ENCODE measurements at places on chromosomes 13 and 19.
A peak's percentile ranks its signal among the peaks of the same experiment; 100 is the strongest.

- DNase-seq: no peak
These were observed 24.5 kb downstream of the UBA2 start for GRCh38 chr19:34452723-34453122.

DNA sequence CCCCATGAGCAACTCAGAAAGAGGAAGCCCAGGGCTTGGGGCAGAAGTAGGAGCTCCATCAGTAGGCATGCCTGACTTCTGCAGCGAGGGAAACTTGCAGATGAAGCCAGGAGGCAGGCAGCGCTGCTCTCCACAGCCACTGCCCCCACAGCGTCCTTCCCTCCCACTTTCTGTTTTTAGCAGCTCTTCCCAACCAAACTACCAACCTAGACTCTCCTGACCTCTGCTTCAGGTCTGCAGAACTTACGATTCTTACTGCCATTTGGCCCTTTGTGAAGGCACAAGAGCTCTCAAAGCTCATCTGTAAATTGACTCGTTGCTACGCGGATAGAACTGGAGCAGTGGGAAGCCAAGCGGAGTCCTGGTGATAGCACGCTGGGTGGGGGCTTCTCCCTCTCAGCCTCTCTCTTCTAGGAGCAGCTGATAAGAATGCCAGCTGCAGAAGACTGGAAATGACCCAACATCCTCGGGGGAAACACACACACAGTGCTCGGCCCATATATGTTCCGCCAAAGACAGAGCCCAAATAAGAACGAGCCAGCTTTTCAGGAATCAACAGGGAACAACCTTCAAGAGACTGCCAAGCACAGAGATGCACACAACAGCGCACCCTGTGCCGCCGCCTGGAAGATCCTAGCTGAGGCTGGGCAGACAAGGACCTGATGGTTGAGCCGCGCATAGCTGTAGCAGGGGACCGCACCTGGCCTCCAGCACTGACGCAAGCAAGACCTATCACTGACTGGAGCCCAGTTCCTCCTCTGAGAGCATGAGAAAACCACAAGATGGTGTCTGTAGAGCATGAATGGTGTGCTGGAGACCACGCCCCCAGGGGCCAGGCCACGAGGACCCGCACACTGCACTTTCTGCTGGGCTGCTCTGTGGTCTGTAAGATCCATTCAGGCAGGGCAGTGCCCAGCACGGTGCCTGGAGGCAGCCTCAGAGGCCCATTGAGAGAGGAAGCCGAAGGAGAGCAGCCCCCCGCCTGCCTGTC lies 15.9 kb upstream of the SLC35E1 start:
- DNase-seq: no peak

DNA sequence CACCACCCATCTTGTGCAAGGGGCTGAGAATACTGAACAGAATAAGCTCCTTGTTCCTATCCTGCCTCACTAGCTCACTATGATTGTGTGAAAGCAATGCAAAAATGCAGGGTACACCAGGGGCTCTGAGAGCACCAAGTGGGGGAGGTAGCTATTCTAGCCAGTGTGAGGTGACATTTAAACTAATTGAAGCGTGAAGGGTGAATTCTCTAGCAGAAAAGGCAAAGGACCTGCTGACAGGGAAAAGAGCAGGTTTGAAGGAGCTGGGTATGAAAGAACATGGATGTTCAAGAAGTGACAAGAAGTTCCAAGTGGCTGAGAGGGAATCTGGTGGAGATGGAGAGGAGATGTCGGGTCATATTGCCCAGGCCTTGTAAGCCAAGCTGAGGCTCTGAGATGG lies 64.2 kb downstream of the SIAH3 start:
- DNase-seq: no peak

GRCh38 chr13:53151336-53152056 lies 122.9 kb downstream of the OLFM4 start:
- DNase-seq: peak; percentile 46

GRCh38 chr13:21557995-21558394 lies 46.0 kb downstream of the MICU2 start:
- DNase-seq: peak; percentile 41

DNA sequence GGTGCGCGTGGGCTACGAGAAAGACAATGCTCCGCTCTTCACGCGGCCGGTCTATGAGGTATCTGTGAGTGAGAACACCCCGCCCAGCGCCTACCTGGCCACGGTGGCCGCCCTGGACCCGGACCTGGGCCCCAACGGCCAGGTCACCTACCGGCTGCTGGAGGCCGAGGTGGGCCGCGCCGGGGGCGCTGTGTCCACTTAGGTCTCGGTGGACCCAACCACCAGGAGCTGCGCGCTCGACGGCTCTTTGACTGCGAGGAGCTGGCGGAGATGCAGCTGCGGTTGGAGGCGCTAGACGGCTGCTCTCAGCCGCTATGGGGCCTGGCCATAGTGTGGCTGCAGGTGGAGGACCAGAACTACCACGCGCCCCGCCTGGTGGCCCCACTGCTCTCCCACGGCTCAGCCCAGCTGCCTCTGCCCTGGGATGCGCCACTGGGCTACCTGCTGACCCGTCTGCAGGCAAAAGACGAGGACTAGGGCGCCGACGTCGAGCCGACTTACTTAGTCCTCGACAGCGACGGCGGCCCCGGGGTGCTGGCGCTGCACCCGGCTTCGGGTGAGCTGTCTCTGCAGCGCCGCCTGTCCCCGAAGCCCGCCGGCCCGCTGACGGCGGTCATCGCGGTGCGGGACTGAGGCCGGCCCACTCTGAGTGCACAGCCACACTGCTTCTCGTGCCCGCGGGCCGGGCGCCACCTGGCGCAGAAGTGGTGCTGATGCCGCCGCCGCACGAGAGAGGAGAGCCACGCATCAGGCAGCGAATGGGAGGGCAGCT lies 173.0 kb downstream of the OLFM4 start:
- no peak for DNase-seq

DNA sequence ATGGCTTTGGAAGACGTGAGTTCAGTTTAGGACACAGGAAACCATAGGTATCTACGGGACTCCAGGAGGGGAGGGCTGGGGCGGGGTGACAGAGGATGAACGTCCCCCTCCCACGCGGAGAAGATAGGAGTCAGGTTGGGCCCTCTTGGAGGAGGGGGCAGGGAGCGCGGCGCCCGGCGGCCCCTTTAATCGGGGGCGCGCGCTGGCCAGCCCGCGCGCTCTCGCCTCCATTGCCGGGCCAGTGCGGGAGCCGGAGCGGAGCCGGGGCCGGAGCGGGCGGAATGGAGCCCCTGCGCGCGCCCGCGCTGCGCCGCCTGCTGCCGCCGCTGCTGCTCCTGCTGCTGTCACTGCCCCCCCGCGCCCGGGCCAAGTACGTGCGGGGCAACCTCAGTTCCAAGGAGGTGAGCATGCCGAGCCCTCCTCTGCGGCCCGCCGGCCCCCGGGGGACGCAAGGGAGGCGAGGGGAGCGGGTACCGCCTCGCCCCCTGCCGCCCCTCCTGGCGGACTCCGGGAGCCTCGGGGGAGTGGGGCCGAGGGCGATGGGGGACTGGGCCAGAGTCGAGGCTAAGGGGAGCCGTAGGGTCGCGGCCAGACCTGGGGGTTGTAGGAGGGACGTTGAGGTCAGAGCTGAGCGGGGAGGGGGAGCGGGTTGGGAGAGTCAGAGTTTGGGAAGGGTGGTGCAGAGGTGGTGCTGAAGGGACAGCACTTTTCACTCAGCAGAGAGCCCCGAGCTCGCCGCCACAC lies at the start of gene TMEM145:
Gene TMEM145, plus strand, starts transcription at position 214 of the 744 bp plus-strand sequence. Its CDS starts 68 bp downstream, at position 282.
- peak; percentile 47 for DNase-seq

GRCh38 chr13:111034811-111035210 lies 80.3 kb upstream of the ARHGEF7 start:
- no peak for DNase-seq

GRCh38 chr13:62702502-62702901 lies 1286.9 kb upstream of the PCDH20 start:
- DNase-seq: no peak

DNA sequence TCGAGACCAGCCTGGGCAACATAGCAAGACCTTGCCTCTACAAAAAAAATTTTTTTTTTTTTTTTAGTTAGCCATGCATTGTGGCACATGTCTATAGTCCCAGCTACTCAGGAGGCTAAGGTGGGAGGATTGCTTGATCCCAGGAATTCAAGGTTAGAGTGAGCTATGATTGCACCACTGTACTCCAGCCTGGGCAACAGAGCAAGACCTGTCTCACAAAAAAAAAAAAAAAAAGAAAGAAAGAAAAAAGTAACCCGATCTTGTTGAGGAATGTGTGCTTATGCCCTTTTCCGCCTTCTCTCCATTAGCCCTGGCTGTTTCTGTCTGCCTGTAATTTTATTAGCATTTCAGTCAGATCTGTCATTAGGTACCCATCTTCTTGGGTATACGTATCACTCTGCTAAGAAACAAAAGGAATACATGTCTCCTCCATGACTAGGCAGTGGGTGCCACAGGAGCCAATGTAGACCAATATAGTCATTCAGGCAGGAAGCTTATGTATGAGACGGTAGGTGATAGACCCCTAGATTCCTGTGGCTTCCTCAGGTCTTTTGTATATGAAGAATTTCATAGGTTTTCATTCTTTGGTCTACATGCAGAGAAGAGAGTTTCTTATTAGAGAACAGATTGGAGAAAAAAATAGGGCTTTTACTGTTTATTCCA lies 59.6 kb upstream of the NPAS1 start:
- DNase-seq: no peak

- DNase-seq: peak; percentile 29
These were observed 4.7 kb upstream of the TMPRSS9 start for GRCh38 chr19:2355168-2356035.

DNA sequence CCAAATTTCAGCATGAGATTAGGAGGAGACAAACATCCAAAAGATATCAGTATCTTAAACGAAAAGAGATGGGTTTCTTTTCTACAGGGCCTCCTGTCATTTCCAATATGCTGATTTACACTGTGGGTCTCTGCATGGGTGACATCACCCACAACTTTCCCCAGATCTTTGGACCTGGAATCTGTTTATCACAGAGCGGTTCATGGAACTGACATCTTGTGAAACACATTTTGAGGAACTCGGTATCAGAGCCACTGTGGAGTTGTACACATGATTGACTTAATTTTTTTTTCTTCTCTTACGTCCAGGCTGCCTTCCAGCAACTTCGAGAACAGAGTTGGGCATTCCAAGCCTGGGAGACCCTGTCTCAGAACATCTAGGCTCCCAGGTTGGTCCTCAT lies 80.2 kb upstream of the SERP2 start:
- DNase-seq: no peak

- DNase-seq: no peak
These were observed 56.2 kb upstream of the GPR183 start for GRCh38 chr13:99363391-99363790.

DNA sequence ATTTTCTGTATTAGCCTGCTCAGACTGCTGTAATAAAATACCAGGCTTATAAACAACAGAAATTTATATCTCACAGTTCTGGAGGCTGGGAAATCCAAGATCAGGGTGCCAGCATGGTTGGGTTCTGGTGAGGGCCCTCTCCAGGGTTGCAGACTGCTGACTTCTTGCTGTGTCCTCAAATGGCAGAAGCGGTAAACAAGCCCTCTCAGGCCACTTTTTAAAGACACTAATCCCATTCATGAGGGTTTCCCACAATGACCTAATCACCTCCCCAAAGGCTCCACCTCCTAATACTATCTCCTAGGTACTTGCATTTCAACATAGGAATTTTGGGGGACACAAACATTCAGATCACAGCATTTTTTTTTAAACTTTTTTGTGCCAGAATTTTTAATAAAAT lies 159.3 kb downstream of the PDS5B start:
- no peak for DNase-seq

DNA sequence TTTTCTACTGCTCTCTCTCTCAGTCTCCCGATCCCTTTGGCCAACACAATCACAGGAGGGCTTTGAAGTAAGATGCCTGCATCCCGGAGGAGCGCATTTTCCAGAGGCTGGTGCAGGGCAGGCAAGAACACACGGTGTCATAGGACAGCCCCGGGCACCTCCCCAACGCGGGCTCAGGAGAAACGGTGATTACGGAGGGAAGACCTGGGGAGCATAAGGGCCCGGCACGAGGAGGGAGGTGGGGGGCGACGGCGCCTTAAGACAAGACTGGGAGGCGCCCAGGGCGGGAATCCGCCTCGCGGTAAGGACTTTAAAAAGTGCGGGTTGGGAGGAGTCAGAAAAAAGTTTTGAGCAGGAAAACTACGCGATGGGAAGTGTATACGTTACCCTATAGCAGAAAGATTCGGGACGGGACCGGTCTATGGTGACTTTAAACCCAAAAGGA lies 18.7 kb upstream of the ZNF888 start:
- DNase-seq: no peak

GRCh38 chr13:87982400-87982799 lies 311.2 kb downstream of the SLITRK5 start:
- DNase-seq: no peak

Measured in ACHN (cell line).